DND-41 (cell line): ENCODE measurements at places on chromosomes 13 and 19.

DNA sequence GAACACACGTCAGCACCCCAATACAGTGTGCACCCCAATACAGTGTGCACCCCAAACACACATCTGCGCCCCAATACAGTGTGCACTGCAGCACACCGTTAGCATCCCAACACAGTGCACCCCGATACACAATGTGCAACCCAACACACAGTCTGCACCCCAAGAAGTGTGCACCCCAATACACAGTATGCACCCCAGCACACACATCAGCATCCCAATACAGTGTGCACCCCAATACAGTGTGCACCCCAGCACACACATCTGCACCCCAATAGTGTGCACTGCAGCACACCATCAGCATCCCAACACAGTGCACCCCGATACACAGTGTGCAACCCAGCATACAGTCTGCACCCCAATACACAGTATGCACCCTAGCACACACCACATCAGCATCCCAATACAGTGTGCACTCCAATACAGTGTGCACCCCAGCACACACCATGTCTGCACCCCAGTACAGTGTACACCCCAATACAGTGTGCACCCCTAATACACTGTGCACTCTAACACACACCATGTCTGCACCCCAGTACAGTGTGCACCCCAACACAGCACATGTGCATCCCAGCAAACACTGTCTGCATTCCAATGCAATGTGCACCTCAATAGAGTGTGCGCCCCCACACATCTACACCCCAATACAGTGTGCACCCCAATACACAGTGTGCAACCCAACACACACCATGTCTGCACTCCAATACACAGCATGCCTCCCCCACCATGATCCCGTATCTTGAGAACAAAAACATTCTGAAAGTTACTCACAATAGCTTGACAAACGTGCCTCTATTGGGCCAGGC lies 855 bp upstream of the CARS2 start:
- no peak for DNase-seq

GRCh38 chr19:39997638-39998216 lies 867 bp downstream of the ZNF546 start:
- no peak for DNase-seq

DNA sequence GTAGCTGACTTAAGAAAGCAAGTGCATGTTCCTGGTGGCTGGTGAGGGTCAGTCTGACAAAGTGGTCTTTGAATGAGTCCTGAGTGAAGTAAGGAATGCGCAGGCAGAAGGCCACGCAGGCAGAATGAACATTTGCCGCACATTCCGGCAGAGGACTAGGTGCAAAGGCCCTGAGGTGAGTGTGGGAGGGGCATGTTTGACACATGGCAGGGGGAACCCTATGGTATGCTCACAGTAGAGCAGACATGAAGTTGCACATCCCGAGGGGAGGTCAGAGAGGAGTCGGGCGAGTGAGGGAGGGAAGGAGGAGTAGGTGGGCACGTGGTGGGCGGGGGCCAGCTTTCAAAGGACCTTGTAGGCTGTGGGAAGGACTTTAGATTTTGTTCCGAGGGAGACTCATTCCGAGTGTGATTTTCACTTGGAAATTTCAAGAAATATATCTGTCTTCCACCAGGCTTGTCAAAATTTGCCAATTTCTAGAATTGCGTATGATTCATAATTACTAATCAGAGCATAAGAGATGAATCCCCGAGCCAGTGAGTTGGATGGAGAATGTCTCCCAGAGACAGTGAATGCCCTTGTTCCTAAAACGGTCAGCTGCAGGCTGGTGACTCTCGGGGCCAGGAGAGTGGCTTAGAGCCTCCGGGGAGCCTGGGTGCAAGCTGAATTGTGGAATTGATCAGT lies 40.3 kb downstream of the ERICH6B start:
- no peak for DNase-seq

DNA sequence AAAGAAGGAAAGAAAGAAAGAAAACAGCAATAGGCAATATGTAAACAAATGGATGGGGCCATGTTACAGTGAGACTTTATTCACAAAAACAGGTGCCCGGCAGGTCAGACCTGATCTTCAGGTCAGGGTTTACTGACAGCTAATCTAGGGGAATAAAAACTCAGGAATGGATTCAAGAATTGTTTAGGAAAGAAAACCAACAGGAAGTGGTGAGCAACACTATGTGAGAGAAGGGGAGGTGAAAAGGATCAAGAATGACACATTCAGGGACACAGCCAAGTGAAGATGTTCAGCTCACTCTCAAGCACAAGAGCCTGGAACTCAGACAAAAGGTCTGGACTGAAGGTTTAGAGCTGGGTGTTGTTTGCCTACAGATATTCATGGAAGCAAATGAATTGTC lies 244.5 kb downstream of the EFNB2 start:
- no peak for DNase-seq

GRCh38 chr13:104181526-104182231 lies 1115.5 kb upstream of the SLC10A2 start:
- no peak for DNase-seq

GRCh38 chr19:18906605-18907519 lies 10.9 kb upstream of the CERS1 start:
- no peak for DNase-seq

DNA sequence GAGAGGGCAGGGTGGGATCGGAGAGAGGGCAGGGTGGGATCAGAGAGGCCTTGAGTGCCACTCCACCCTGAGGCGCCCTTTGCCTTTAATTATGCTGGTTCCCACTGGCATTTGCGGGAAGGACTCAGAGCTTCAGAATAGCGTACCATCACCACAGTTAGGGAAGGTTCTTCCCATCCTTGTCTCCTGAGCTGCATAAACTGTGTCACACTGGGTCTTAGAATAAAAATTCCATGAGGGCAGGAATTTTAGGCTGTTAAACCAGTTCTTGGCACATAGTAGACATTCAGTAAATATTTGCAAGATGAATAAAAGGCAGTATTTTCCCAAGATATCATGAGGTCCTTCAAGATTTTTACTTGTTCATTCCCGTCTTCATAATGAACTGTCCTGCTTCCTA lies 24.4 kb downstream of the PPP2R1A start:
- no peak for DNase-seq

DNA sequence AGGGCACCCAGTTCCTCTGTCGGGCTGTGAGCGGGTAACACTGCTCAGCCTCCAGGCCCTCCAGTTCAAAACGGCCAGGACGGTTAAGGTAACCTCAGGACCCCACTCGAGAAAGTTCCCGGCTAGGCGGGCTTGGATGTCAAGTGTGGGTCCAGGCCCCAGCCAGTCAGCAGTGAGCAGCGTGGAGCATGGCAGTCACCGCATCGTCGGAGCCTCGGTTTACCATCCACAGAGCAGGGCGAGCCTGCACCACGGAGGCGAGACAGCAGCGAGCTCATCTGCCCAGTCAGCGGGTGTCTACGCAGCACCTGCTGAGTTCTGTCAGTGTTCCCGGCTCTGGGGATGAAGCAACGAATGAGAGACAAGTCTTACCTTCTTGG lies 8.0 kb upstream of the CNOT3 start:
- DNase-seq: no peak
